Activated CD8-positive, alpha-beta memory T cell treated with anti-CD3 and anti-CD28 coated beads for 1 hour (primary cell): ENCODE measurements at places on chromosomes 7 and 10.

DNA sequence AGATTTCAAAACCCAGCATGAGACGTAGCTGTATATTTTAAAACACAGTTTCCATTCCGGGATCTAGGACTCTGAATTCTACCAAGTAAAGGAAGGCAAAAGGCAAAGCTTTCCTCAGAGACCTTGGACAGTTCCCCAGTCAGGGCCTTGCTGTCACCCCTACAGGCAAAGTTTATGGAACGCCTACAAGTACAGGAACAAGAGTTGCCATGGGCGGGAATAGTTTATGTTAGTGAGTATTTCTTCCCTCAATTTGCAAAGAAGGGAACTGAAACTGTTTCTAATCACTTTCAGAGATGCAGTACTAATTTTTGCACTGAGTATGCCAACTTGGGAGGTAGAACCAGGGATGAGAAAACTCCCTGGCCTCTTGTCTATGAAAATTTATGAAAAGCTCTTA lies 68.2 kb upstream of the LRGUK start:
- no peak for DNase-seq

DNA sequence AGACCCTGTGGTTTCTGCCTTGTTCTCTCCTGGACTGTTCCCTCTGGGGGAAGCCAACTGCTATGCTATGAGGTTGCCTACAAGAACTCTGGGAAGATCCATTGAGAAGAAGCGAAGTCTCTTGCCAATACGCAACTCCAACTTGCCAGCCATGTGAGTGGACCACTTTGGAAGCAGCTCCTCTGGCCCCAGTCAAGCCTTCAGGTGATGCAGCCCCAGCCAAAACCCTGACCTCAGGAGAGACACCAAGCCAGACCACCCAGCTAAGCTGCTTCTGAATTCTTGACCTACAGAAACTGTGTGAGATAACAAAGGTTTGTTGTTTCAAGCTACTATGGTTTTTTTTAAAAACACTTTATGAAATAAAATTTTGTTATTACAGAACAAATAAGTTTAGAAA lies 20.2 kb upstream of the MYL7 start:
- no peak for DNase-seq

GRCh38 chr7:27955596-27955995 lies 215.6 kb downstream of the TAX1BP1 start:
- no peak for DNase-seq

DNA sequence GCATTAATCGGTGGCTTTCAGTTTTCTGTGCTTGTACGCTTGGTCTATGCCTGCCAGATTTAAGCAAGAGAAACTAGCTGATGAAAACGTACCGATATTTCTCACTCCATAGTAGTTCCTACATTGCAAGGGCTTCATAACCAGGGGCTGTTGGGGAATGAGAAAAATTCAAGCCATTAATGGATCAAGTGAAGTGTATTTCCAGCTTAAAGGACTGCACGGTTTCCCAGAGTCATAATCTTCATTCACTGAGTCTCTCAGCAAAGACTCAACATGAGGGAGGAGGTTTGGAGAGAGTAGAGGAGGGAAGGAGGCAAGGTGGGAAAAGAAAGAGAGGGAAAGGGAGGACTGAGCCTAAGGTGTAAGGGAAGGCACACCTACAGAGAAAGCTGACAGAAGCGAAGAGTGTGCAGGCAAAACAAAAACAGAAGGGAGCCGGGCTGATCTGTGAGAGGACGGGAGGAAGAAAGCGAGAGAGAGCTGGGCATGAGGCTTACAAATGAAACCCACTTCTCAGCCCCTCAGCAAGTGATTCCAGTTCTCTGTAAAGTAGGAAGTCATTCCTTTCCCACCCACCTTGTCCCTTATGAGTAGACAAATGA lies 625 bp downstream of the GIMAP2 start:
- no peak for DNase-seq

GRCh38 chr7:11120068-11120664 lies 146.5 kb downstream of the PHF14 start:
- DNase-seq, result no peak

- DNase-seq, result no peak
Measured at GRCh38 chr7:26052706-26053105, 99.3 kb upstream of the NFE2L3 start.

GRCh38 chr10:117543225-117544003 lies 868 bp downstream of the EMX2 start:
- DNase-seq, result no peak

DNA sequence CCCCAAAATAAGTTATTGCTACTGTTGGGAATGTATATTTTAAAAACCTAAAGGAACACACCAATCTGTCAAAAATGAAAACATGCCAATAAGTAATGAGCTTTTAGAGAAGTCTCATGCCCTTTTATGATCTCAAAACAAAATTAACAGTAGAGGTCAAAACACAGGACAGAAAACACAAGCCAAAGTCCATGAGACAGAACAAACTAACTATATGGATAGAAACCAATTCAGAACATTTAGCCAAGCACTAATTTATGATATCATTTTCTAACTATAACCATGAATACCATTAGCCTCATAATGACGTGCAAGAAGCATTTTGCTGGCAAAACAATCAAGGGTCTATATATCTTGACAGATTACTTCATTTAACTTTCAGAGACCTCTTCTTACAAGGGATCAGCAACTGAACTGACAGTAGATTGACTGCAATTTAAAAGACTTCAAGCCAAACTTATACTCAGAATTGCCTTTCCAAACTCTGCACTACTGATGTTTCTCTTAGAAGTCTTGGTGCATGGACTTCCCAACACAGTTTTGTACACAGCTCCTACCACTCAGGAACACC lies 200.9 kb downstream of the DOCK4 start:
- DNase-seq, result no peak

GRCh38 chr7:151381348-151382078 lies 28.3 kb downstream of the WDR86 start:
- peak; percentile 32 for DNase-seq

DNA sequence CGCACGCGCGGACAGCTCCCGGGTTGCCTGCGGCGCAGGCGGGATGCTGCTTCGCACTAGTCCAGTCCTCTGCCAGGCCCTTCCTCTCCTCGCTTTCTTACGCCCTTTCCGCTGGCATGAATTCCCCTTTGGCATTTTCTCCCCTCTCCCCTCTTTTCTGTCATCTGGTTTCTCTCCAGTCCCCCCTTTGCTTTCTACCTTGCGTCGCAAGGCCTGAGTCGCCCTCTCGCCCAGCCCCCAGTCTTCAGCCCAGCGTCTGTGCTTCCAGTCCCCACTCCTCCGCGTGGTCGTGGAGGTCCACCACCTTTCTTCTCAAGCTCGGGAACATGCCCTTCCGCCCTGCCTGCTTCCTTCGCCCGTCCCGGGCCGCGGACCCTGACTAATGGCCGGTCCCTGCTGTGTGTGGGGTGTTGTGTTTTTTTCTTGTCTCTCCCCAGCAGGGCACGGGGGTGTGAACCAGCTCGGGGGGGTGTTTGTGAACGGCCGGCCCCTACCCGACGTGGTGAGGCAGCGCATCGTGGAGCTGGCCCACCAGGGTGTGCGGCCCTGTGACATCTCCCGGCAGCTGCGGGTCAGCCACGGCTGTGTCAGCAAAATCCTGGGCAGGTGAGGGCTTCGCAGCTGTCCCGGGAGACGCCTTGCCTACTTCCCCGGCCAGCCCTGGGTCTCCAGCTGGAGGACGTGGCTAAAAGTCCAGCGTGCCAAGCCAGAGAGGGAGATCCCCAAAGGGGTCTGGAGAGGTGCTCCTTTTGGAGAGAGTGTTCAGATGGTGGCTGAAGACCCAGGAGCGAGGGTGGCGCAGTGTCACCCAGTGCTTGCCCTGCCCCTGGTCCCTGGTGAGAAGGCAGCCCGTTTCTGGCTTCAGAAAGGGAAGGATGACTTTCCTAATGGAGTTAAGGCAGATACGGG lies 4.2 kb downstream of the PAX2 start:
- DNase-seq, result no peak

- no peak for DNase-seq
Measured at GRCh38 chr10:51083356-51083853, 9.1 kb downstream of the PRKG1 start.

DNA sequence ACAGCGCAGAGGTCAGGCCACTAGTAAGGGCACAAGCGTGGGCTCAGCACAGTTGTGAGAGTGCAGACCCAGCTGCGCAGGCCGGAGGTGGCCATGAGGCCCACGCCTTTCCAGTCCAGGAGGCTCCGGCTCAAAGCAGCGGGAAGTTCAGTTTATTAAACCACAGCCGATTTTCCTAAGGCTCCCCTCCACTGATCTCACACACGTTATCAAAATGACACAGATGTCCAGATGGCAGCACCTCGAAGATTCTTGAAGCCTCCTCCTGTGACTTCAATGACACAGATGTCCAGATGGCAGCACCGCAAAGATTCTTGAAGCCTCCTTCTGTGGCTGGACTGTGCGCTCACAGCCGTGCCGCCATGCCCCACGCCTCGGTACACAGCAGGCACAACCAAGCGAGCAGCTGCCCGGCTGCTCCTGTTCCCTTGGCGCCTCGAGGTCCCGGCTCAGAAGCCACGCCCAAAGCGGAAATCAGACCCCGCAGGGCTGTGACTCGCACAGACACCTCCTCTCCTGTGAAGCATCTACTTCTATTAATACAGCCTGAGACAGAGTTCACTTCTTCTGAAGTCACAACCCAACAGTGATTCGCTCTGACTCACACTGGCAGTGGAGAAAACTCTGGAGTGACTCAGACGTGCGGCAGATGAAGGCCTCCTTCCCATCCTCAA lies 122.7 kb downstream of the MAD1L1 start:
- DNase-seq, result no peak

DNA sequence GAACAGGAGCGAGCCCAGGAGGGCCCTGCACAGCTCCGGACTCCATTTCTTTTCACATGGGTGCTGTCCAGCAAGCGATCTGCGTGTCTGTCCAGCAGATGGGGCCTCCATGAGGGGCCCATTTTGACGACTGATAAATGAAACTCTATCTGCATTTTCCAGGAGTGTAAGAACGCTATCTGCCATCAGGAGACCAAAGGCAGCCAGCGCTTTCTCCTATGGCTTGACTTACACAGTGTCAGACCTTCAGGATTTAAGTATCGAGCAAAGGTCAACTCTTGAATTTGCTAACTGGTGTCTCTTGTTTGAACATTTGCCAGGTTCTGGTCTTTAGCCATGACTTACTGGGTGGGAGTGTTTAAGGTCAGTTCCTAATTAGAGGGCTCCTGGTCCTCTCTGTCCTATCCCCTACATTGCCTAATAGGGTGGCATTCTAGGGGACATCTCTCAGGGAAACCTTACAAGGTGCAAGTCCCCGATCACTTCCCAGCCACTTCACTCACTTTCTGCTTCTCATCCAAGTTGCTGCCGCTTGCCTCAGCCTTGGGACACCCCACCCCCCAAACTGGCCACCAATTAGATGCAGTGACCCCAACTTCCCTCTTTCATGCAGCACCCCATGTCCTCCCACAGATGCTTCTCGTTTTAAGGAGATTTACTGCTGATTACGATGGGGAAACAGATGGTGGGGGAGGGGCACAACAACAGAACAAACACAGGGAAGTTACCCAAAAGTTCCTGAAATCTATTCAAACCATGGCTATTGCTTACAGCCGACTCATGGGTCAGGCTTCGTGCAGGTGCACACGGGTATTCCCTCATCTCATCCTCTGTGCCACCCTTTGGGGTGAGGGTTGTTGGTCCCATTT lies 20.0 kb downstream of the VSIR start:
- no peak for DNase-seq

DNA sequence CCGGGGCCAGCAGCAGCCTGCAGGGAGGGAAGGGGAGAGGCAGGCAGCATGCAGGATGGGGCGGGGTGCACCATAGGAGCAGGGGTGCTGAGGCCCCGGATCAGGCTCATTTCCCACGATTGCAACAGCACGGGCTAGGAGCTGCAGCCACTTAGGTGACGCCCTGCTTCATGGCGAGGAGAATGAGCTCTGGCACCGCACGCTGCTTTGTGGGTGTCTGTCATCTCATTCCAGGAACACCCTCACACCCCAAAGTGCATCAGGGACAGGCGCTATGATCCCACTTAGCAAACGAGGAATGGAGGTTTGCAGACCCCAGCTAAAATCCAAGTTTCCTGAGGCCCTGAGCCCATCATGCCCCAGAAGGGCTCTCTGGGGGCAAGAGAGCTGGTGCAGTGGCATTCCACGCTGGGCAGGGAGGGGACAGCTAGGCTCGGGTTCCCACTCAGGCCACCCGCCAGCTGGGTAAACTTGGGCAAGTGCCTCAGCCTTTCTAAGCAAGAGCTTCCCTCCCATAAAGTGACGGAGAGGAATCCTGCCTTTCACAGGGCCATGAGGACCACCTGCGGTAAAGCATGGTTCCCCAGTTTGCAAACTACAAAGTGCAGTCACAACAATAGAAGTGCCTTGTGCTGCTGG lies 9.3 kb downstream of the KCNH2 start:
- no peak for DNase-seq

DNA sequence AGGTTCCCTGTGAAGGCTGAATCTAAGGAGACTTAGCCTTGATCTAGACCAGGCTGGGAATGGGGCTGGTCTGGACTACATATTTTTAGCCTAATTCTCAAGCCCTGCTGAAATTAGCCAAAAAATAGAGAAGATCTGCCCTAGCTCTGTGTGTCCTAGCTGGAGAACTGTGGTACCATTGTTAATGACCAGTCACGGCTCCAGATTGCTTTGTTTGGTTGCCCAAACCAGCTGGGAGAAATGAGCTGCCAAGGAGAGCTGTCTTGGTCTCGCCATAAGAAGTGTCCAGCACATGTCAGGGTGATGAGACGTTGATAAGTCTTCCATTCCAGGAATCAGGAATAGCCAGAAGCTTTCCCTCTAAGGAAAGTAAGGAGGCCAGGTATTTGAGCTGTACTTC lies 20.7 kb downstream of the GBX1 start:
- no peak for DNase-seq

DNA sequence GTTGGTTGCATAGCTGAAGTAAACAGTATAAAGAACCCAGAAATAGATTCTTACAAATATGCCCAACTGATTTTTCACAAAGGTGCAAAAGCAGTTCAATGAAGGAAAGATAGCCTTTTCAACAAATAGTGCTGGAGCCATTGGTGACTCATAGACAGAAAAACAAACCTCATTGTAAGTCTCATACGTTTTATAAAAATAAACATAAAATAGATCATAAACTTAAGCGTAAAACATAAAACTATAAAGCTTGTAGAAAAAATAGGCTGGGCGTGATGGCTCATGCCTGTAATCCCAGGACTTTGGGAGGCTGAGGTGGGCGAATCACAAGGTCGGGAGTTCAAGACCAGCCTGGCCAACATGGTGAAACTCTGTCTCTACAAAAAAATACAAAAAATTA lies 318.8 kb upstream of the IGFBP3 start:
- DNase-seq, result no peak

- no peak for DNase-seq
Measured at GRCh38 chr7:12638851-12639456, 48.5 kb upstream of the ARL4A start.

DNA sequence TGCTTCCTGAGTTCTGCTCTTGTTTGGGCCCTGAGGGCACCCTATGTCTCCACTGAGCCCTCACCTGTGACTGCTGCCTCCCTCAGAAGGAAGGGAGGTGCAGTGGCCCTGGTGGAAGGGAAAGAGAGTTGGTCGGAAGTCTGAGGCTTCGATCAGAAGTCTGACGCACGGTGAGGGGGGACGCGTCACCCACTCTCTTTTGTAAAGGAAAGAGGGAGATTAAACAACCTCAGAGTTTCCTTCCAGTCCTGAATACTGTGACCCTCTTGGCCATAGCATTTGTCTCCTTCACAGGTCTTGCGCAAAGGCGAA lies 31.4 kb upstream of the TRIM8 start:
- DNase-seq, result peak; percentile 26

GRCh38 chr10:9712393-9712792 lies 1305.3 kb upstream of the CELF2 start:
- DNase-seq, result no peak
